ENCODE measurements at places on chromosomes 1 and 21.
A peak's percentile ranks its signal among the peaks of the same experiment; 100 is the strongest.

GRCh38 chr21:17660452-17660851 lies 47.8 kb upstream of the BTG3 start:
- peak; percentile 16 for DNase-seq

GRCh38 chr1:117169871-117170596 lies 40.7 kb downstream of the VTCN1 start:
- DNase-seq: no peak

GRCh38 chr1:22490309-22490708 lies 38.7 kb downstream of the ZBTB40 start:
- DNase-seq: no peak

DNA sequence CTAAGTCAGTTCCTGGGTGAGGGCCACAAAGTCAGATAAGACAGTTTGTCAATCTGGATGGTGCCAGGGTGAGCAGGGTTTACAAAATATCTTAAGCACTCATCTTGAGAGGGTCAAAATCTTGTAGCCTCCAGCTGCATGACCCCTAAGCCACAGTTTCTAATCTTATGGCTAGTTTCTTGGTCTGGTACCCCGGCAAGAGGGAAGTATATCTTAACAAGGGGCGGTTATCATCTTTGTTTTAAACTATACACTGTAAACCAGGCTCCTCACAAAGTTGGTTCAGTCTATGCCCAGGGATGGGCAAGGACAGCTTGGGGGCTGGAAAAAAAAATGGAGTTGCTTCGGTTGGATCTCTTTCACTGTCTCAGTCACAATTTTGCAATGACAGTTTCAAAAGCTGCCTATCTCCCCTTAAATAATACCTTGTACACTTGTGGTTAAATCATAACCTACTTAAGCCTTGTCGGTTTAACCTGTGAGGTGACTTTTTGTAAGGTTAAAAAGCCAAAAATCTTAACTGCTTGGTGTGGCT lies 7.8 kb upstream of the CD46 start:
- DNase-seq: no peak

DNA sequence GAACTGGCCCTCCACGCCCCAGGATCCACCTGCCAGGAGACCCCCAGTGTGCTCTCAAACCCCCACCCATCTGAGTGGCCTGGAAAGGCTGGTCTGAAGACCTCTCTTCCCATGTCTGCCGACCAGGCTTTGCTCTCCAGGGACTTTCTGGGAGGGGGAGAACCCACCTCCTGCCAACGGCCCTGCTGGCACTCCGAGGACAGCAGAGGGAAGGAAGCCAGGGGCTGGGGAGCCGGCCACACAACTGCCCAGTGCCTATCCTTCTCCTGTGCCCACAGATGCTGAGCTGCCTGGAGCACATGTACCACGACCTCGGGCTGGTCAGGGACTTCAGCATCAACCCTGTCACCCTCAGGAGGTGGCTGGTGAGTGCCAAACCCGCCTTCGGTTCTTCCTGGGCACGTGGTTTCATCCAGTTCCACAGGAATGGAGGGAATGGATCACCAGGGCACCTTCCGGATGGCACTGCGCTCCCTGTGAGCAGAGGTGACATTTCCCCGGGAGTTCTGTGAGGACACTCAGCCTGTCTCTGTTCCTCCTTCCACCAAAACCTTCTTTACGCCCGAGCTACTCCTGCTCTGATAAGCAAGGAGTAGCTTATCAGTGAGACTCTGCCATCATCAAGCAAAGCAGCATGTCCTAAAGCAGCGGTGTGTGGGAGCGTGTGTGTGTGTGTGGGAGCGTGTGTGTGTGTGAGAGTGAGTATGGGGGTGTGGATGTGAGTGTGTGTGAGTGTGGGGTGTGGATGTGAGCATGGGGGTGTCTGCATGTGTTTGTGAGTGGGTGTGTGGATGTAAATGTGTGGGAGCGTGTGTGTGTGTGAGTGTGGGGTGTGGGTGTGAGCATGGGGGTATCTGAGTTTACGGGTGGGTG lies 105.5 kb downstream of the PDE9A start:
- DNase-seq: no peak

GRCh38 chr1:205994346-205994745 lies 8.8 kb downstream of the RAB7B start:
- DNase-seq: no peak

Measured in inflammatory macrophage treated with lipopolysaccharide for 1 hour (primary cell).